ENCODE measurements at places on chromosomes 3 and 15.

DNA sequence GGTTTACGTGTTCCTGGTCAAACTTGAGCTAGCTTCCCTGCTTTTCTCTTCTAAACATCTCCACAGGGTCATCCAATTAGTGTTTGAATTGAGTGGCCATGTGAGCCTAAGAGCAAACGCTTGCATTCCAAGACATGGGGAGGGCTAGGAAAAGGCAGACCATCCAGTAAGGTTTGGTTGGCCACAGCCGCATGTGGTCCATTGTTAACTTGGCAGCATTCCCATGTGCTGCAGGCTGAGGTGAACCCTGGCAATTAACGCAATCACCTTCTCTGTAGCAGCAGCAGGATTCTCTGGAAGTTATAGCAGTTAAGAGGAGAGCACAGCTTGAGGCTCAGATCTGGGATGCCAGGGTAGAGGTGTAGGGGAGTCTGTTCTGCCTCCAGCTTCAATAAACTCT lies 502.2 kb upstream of the LMCD1 start:
- no peak overlapping the region for H3K27ac ChIP-seq
- H3K36me3 ChIP-seq = no peaks in the 10 kb centered on the region
- ATAC-seq = no peak
- H3K4me1 ChIP-seq = no peaks in the 10 kb centered on the region
- no peak overlapping the region for H3K4me3 ChIP-seq

GRCh38 chr3:165206454-165207266 lies 10.5 kb upstream of the SLITRK3 start:
- peaks cover 4% of the 10 kb centered on the region for H3K4me1 ChIP-seq
- peak overlapping the region; percentile 53 for H3K4me3 ChIP-seq
- H3K27ac ChIP-seq = peak overlapping the region; percentile 77
- H3K36me3 ChIP-seq = no peaks in the 10 kb centered on the region
- peak; percentile 89 for ATAC-seq

DNA sequence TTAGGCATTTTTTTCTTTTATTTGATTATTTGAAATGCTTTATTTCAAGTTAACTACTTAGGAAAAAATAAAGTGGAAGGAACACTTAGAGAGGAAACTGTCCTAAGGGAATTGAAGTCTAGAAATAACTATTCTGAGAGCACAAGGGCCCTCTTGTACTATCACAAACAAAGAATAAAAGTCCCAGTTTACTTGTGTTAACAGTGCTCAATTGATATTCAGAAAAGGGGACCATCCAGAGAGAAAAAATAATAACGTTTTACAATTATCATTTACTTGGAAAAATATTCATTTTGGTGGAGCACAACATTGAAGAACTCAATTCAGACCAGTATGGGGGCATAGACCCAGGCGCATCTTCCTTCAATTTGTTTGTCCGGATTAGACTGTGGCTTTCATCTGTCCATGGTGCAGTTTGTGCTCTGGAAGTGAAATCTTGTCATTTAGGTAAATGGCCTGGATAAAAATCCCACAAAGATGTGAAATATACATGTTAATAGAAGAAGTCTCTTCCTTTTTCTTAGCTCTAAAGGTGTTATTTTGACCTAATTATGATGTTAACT lies 54.5 kb upstream of the SAMMSON start:
- no peaks in the 10 kb centered on the region for H3K27me3 ChIP-seq
- H3K36me3 ChIP-seq = peaks cover 44% of the 10 kb centered on the region
- no peak overlapping the region for H3K4me3 ChIP-seq
- no peak for ATAC-seq
- peaks cover 16% of the 10 kb centered on the region for H3K4me1 ChIP-seq
- no peak overlapping the region for H3K27ac ChIP-seq

DNA sequence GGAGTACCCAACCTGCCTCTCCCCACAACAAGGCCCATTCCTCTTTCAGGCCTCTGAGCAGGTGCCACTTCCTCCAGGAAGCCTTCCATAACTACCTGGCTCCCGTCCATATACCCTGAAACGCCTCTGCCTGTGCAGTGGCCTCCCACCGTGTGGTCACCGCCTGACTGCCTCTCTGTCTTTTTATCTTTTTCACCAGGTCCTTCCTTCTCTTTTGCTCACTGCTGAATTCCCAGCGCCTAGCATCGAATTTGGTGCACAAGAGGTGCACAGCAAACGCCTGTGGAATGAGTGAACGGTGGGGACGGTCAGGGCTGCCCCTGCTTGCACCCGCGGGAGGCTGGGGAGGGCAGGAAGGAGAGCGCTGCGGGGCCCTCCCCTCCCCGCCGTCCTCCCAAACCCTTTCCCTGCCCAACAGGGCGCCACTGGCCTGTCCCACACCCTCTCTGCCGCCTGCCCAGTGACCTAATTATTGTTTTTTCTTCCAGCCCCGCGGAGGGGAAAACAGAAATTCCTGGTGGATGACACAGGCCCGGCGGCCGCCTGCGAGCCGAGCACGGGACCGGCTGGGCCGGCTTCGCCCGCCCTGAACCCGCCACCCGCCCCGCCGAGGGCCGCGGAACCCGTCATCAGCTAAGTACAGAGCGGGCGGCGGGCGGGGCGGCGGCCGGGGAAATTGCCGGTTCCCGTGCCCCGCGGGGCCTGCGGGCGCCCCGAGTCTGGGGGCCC lies 140.1 kb downstream of the SMAD6 start:
- ATAC-seq = peak; percentile 97
- H3K36me3 ChIP-seq = no peaks in the 10 kb centered on the region
- H3K27ac ChIP-seq = peak overlapping the region; percentile 89
- H3K4me3 ChIP-seq = peak overlapping the region; percentile 64
- H3K4me1 ChIP-seq = peaks cover 50% of the 10 kb centered on the region
